Daoy (cell line): ENCODE measurements at places on chromosomes 3 and 15. TPM values are rescaled to one million over a fixed set of nuclear protein-coding genes. Genes with fewer than 3 reads are reported as not detected.

DNA sequence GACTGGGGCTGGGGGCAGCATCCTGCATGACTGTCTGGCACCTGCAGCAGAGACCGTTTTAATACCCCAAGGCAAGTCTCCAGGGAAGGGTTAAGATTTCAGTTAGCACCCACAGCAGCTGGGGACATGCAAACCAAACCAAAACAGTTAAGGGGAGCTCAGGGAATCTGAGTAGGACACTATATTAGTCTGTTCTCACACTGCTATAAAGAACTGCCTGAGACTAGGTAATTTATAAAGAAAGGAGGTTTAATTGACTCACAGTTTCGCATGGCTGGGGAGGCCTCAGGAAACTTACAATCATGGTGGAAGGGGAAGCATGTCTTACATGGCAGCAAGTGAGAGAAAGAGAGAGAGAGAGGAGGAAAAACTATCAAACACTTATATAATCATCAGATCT is 25.3 kb downstream of the GALNT15 start:
- DNase-seq: no peak

- DNase-seq: peak; percentile 87
Observed at GRCh38 chr15:40238532-40239403, at the start of gene PAK6. TSS of gene PAK6 (plus strand) at chr15:40239063. CDS start at chr15:40264786, 25,723 bp downstream.

GRCh38 chr15:93138681-93139250 is 49.8 kb upstream of the RGMA start:
- no peak for DNase-seq

GRCh38 chr15:81052046-81052445 is 51.3 kb downstream of the TLNRD1 start:
- no peak for DNase-seq

GRCh38 chr15:74613089-74613952 is 2.3 kb upstream of the CLK3 start:
- no peak for DNase-seq

DNA sequence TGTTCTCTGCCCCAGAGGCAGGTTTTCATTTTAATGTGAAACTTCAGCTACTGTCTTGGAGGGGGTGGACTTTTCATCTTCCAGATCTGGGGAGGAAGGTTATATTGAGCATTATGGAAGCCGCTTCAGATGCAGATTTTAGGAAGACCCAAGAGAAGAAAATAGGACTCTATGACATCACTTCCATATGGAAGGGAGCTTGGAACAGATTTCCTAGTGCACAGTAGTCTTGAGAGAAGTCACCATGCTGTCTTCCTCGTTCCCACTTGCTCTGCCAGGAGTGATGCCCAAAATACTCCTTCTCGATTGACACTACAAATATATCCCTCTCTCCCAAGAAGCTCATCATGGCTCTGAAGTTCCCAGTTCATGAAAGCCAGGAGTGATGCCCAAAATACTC is 197.2 kb downstream of the ATP10A start:
- no peak for DNase-seq

The ARRDC4 gene
- 3.8 and 5.7 TPM in 2 replicates for total RNA-seq

DNA sequence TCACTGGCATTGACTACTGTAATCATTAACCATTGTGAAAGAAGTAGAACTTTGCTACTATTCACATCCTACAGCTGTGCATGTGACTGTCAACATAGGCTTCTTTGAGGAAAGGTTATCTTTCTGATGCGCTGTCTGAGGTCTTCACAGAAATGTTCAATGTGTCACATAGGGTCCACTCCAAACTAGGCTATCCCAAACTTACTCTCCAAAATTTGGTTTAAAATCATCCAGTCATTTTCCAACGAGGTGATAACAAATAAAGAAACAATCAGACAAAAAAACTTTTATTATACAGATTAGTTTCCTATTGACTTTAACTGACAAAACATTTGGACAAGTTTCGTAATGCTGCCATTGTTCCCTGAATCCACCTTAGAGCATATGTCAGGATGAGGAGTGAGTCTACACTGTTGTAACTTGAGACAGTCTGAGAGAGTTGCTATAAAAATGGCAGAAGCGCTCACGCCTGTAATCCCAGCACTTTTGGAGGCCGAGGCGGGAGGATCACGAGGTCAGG is 511.6 kb downstream of the PLOD2 start:
- no peak for DNase-seq

DNA sequence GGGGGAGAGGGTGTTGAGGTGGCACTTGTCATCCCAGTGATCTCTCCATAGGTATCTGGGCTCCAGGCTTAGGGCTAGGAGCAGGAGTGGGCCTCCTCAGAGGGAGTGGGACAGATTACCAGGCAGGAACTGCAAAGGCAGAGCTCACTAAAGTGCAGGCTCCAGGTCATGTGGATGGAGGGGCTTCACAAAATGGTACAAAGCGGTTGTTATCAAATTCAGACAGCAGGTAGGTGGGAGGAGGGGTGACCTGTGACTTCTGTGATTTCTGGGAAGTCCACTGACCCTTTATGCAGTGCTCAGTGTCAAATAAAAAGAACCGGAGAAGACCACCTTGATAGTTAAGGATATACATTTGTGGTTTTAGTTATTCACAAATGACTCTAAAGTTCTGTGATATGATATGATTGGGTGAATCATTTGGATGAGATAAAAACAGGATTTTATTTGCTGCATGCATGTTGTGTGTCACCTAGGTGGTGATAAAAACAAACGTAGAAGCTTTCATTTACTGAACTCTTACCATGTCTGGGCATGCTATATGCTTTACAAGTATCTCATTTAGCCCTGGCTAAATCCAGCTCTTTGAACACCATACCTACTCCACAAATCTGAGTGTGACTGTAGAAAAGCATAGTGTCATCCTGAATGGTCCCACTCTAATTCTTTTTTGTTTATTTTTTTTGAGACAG is 20.2 kb downstream of the ST6GAL1 start:
- no peak for DNase-seq
